ENCODE measurements at places on chromosomes 13 and 19. TPM values are rescaled to one million over a fixed set of nuclear protein-coding genes. Genes with fewer than 3 reads are reported as not detected.

The OR4F17 gene
- total RNA-seq = not detected

The CGB8 gene
- not detected for total RNA-seq

The HNRNPL gene
- 517 TPM for total RNA-seq

The NCAN gene
- not detected for total RNA-seq

The ZNF600 gene
- total RNA-seq = 20.8 TPM

The REEP6 gene
- total RNA-seq = 1.6 TPM

The POLD1 gene
- total RNA-seq = 156 TPM

DNA sequence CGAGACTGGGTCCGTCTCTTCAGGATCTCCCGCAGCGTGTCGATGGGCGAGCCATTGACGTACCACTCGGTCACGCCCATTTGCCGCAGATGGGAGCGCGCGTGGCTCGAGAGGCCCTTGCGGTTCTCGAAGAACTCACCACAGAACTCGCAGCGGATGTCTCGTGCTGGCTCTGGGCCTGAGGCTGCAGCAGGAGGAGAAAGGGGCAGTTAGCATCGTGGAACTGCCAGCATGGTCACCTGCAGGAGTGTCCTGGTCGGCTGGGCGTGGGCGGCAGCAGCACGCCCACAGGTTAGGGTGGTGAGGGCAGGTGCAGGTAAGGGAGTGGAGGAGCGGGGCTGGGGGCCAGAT lies 8.5 kb upstream of the AKAP8L start:
- DNase-seq = no peak

- no peak for DNase-seq
Observed at GRCh38 chr13:73717632-73718031, 416.6 kb downstream of the KLF12 start.

DNA sequence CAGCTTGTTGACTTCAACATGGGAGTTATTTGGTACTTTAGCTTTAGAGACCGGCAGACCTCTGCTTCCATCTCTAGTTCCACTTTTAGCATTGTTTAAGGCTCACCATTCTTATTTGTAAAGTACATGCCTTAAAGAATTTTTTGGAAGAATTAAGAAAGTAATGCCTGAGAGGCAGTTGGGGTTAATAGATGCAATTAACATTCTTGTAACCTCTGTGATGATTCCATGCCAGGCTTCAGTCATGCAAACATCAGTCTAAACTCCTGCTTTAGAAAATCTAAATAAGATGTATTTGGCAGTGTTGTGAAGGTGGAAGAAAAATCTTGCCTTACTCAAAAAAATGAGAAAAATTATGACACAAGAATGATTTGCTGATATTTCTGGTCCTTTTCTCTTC lies 79.9 kb upstream of the UBAC2 start:
- DNase-seq = no peak

- DNase-seq = no peak
Observed at GRCh38 chr13:28747851-28748250, 29.1 kb upstream of the SLC46A3 start.

GRCh38 chr19:20858218-20858617 lies 64.8 kb upstream of the ZNF85 start:
- DNase-seq = no peak

DNA sequence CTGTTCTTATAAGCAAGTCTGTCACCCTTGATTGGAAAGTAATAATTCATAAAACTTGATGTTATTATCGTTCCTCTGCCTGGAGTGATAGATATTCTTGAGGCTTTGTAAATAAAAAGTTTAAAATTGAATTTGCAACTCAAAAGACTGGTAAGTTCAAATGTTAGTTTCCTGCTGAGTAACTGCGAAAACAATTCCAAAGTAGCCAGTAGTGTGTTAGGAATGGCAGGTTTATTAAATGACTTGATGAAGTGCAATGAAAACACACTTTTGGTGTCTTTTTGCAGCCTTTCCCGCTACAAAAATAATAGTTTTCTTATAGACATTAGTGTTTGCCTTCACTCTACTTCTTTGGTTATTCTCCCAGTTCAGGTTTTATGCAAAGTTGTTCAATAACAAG lies 299.3 kb downstream of the DLEU7 start:
- no peak for DNase-seq

DNA sequence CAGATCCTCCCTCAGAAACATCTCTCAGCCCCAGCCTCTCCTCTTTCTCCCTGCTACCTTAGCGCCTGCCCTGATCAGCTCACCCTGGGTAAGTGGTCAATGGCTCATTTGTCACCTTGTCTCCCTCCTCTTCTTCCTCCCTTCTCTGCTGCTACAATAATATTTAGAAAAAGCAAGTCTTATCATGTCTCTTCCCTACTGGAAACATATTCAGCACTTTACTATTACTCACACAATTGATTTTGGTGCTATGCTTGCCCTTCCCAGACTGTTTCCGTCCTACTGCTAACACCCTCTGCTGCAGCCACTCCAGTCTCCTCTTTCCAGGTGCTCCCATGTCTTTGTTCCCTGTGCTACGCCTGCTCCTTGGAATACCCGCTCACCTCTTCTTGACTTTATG lies 35.8 kb downstream of the ESD start:
- DNase-seq = no peak

DNA sequence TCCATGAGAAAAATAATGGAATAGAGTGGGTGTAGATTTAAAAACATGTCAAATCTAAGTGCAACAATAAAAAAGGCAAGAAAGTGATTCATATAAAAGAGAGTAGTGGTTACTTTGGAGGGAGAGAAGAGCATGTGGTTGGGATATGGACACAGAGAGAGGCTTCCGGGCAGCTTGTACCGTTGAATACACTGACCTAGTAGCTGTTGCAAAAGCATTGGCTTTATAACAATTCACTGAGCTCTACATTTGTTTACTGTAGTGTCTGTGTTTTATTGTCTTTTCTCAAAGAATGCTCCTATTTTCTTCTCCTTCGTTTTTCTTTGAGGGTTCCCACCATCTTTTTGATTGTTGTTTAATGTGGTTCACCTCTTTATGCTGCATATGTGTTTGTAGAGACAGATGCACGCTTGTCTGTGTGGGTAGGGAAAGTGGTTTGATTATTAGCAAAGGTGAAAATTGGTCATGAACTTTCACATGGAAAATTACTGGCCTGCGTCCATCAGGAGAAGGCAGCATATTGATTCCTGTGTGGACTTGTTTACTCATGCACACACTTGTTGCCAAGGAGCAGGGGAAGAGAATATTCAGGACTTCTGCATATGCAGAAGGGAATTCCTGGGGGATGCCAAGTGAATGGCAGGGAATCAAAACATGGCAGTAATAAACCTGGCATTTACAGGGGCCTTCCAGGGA lies 29.9 kb upstream of the IRS2 start:
- no peak for DNase-seq

DNA sequence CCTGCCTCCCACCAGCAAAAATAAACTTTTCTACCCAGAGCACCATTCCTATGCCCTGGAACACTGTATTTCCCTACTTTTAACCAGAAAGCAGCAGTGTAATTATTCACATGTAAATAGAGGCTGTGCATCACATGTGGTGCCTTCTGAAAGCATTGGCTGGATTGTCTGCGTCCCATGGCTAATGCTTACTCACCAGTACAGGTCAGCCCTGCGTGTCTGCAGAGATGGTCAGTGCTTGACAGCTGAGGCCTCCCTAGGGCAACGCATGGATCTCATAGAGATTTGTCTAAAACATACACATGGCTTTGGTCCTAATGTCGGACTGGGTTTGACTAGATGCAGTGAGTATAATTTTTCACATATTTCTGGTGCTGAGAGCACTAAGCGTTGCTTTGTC lies 64.2 kb downstream of the DPY19L3 start:
- no peak for DNase-seq

DNA sequence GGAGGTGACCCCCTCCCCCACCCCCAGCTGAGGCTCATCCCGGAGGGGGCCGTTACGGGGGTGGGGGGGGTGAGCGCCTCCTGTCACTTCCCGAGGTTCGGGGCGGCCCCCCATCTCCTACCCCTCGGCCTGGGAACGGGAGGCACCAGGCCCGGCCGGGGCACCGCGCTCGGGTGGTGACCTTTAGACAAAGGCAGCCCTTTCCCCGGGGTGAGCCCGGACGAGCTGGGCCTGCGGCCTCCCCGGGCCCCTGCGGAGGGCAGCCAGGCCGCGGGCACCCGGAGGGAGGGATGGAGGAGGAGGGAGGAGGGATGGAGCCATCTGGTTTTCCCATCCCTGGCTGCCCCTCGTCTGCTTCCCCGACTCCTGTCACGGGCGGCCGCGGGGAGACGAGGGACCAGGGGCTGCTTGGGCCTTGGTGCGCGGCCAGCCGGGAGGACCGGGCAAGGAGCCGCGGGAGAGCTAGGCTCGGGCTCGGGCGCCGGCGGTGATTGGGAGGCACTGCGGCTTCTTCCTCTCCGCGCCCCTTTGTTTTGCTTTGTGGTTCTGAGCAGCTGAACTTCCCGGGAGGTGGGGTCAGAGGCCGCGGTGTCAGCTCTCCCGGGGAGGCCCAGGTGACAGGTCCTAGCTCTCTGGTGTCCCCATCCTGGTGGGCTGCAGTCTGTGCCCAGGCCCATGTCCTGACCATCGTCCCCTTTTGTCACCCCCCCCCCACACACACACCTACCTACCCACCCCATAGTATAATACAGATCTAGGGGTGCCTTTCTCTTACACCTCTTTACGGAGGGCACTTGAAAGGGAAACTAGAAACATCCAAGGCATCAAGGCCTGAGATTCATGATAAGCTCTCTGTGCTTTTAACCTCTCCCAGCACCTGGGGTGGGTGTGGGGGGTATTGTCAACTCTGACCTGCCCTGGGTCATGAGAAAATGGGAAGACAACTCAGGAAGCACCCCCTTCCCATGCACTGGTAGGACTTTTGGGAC lies 1.3 kb downstream of the BICRA start:
- peak; percentile 71 for DNase-seq

DNA sequence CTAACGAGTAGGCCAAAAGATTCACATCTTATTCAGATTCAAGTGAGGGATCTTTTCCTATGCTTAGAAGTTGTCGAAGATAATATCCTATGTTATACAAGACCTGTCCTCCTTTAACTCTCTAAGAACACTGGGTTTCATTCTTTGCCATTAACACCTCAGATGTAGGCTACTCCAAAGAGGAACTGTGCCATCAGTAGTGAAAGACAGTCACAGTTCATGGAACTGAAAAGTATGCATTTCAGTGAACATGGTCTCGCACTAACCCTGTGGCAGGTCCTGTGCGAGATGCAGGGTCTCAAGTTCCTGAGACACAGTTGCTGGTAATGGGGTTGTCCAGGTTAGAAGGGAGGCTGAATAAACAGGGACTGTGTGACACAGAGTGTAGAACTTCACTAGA lies 4.1 kb downstream of the LGALS16 start:
- no peak for DNase-seq

DNA sequence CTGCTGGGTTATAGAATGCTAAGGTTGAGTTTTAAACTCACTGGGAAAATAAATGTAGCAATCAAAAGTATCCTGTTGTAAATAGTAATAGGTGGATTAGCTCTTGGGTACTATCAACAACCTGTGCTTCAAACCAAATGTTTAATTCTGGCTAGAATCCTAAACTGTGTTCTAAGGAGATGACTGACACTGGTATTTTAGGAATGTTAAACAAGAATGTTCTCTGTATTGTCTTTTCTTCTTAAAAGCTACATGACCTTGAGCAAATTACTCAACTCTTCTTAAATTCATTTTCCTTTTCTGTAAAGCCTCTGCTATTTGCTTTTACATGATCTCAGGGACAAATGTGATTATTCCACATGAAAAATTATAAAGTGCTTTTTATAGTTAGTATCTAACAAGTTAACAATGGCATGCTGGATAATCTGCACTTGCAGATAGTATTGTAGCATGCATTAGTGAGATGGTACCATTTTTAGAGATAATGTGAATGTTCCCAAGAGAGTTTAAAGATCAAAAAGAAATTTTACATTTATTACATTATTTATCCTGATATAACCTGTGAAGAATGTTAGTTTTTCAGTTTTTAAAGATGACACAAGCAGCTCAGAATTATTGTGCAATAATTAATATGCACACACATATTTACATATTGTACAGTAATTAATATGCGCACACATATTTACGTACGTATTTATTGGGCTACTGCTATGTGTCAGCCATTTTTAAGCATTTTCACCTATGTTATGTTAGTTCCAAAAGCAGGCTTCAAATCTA lies 13.6 kb upstream of the EPSTI1 start:
- no peak for DNase-seq

DNA sequence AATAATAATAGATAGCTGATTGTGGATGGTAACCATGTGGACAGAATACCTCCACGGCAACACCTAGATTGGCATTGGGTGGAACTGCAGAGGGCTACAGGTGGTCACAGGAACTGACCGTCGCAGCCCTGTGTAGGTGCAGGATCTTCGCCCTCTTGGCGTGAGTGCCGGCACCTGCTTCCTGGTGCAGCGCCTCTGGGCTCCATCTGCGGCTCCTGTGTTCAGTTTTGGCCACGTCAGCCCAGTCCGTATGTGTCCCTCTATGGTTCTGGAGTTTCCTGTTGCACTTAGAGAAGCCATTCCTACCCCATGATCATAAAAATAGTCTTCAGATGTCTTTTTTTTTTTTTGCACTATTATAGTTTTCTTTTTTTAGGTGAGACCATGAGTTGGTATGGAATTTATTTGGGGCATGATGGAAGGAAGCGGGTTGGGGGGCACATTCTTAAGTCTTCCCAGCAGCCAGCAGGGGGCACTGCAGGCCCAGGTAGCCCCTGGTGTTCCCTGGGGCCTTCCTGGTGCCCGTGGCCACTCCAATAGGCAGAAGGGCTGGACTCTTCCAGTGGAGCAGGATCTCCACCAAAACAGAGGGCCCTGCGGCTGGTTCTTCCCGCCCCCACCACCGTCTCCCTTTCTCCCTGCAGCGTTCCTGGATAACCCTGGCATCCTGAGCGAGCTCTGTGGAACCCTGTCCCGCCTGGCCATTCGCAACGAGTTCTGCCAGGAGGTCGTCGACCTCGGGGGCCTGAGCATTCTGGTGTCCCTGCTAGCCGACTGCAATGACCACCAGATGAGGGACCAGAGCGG lies 10.1 kb upstream of the SLC25A42 start:
- DNase-seq = peak; percentile 62

DNA sequence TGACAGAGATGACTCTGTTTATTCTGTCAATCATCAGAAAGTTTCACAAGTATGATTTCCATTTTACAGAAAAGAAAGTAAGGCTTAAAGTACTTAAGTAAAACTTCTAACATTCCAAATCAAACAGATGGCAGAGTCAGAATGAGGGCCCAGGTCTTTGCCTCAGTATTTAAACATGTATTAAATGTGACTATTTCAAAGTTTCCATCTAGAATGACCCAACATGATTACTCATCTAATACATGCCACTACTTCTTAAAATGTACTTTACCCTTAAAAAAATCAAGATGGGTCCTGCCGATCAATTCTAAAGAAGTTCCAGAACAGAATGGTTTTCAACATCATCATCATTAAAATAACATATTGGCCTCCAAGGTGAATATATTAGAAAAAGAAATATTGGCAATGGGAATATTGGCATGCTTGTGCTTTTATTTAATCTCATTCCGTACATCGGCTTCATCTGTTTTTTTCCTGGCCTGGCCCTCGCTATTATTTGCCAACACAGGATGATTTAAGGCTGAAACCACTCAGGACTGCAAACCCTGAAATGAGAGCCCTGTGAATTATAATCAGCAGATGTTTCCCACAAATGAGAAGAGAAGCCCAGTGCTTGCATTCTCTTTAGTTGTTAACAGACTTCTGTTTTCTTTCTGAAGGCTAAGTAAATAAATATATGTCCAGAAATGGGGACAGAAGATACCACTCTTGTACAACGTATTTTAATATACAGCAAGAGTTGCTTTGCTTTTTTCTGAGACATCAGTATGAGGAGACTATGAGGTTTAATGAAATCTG lies 340.0 kb downstream of the DNAJC15 start:
- no peak for DNase-seq

Measured in activated CD4-positive, alpha-beta T cell treated with anti-CD3 and anti-CD28 coated beads, Interleukin-2, amount 10 ng/mL, durations not matched to agents 7 days and 5 days (primary cell).